ENCODE measurements at places on chromosomes 13 and 19. TPM values are rescaled to one million over a fixed set of nuclear protein-coding genes. Genes with fewer than 3 reads are reported as not detected.

Gene TGFBR3L
- 2.9 TPM for total RNA-seq

Gene GPR12
- total RNA-seq, result not detected

Gene LIM2
- total RNA-seq, result not detected

Gene CDX2
- not detected for total RNA-seq

Gene PSG7
- not detected for total RNA-seq

Gene SPRY2
- total RNA-seq, result 9.4 TPM

Gene KIR2DL1
- total RNA-seq, result 0.18 TPM

Gene GAS6
- 25.0 TPM for total RNA-seq

DNA sequence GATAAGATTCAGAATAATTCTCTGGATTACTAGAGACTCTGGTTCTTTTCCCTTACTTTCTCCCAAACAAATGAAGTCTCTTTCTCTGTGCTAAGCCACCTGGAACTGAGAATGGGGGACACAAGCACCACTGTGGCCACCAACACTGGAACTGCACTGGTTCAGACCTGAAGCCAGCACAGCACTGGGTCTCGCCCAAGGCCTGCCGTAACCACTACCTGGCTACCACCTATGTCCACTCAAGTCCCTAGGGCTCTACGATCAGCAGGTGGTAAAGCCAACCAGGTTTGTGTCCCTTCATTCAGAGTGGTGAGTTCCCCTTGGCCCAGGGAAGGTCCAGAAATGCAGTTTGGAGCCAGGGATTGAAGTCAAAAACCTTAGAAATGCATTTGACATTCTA is 626.2 kb downstream of the DIAPH3 start:
- no peak for DNase-seq

DNA sequence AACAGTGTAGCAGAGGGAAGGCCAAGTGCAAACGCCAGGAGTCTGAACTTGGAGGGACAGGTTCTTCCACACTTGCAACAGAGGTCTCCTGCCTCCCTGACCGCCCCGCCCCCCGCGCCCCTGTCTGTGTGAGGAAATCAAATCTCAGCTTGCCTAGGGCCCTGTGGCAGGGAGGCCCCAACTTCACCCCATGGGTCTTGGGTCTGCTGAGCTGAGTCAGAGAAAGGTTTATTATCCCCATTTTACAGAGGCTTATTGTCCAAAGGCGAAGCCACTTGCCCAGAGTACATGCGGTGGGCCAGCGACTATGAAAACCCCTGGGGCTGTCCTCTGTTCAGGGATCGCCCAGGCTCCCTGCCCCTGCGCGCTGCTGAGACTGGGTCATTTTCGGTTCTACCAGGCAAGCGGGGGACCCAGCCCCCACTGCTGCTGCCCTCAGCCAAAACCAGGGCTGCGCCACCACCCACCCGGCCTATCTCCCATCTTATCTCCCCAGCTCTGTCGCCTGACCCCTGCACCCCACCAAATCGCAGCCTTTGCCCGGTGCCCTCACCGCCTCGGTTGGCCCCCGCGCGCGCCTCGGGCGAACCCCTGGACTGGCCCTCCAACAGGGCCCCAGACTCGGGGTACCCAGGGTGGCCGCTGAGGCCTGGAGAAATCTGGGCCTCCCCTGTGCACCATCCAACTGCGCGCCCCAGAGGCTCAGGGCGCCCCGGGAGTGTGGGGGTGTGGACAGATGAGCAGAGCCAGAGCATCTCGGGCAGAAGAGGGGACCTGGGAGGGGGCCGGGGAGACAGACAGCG is 850 bp upstream of the CERS4 start:
- DNase-seq, result no peak

- DNase-seq, result no peak
Measured at GRCh38 chr13:55571237-55571867, 1569.4 kb upstream of the PRR20A start.

- DNase-seq, result no peak
Measured at GRCh38 chr19:5314012-5314906, 26.4 kb downstream of the PTPRS start.

GRCh38 chr13:113792236-113792770 is 33.3 kb downstream of the TMEM255B start:
- DNase-seq, result no peak

- DNase-seq, result no peak
Measured at GRCh38 chr19:45265375-45265774, 14.3 kb downstream of the MARK4 start.

DNA sequence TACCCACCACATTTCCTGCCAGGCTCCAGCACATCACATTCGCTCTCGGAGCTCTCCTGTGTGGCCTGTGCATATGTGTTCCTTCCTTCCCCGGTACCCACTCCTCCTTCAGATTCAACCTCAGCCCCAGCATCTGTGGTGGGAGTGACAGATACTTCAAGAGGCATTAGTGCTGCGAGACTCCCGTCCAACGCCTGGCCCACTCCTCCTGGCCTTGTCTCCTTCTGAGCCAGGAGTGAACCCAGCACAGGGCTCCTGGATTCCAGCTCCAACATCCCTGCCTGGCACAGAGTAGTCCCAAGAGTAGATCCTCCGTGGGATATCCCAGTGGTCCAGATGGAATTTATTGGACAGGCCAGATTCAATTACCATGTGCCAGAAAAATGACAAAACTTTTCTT is 55.9 kb downstream of the SACS start:
- no peak for DNase-seq

DNA sequence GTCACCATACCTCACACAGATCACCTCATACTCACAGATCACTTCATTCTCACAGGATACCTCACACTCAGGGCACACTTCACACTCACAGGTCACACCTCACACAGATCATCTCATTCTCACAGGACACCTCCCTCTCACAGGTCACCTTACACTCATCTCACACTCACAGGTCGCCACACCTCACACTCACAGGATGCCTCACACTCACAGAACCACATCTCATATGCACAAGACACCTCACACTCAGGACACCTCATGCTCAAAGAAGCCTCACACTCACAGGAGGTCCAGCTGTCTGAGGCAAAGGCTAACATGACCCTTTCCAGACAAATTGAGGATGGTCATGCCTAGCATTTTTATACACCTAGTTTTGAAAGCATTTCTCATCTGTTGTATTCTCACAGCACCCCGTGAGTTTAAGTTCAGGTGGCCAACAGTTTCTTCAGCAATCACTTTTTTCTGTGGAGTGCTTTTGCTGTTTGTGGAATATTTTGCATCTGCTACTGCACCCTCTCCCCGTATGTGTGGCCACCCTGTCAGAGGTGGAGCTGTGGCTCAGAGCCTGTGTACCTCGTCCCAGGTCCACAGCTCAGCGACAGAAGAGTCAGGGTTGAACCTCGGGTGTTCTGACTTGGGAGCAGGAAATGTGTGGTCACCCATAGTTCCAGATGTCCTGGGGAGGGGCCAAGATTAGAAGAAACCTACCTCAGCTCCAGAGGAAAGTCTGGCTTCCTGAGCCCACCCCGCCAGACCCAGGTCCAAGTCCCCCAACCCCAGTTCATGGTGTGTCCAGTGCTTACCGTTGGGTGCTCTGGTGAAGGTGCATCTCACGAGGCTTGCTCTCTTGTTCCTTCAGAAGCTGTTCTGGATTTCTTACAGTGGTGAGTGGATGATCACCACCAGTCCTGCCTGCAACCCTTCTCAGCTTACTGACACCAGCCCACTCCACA is 7.6 kb downstream of the F7 start:
- DNase-seq, result no peak

- no peak for DNase-seq
Measured at GRCh38 chr19:2171349-2172145, 7.8 kb downstream of the DOT1L start.

GRCh38 chr19:30402436-30403202 is 30.4 kb downstream of the ZNF536 start:
- no peak for DNase-seq

- no peak for DNase-seq
Measured at GRCh38 chr13:98384739-98385138, 192.2 kb downstream of the STK24 start.

DNA sequence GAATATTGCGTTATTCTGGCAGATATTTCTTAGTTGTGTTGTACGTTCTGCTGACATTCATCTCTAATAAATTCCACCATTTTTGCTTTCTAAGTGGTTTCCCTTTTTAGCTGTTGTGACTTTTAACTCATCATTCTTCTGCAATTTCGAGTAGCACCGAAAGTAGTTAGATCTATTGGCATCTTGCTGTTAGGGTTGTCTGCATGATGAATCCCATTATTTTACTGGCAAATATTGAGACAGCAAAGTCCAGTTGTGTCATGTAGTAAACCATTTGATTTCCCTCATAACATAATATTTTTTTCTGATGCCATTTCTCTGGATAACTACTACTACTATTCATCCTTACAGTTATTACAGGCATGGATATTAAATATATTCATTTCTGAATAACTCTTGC is 143.9 kb downstream of the SLITRK1 start:
- DNase-seq, result no peak

DNA sequence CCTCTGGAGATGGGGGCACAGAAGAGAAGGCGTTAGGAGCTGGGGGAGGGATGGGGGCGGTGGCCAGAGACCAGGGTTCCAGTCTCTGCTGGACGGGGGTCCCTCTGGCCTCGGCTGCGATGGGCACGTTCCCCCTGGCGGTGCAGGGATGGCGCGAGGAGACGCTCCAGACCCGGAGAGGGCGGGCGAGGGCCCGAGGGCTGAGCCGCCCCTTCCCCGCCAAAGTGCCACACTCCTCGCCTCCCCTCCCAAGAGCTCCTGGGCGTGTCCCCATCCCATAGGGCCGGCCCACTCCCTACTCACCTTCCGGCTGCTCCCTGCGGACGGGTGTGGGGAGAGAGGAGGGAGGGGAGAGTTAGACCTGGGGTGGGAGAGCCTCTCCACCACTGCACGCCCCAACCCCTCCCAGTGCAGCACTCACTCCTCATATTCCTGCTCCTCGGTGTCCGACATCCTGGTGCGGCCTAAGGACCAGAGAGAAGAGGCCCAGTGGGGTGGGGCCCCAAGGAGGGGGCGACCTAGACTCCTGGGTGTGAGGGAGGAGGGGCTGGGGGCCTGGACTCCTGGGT is 2.2 kb downstream of the TNNT1 start:
- DNase-seq, result no peak

DNA sequence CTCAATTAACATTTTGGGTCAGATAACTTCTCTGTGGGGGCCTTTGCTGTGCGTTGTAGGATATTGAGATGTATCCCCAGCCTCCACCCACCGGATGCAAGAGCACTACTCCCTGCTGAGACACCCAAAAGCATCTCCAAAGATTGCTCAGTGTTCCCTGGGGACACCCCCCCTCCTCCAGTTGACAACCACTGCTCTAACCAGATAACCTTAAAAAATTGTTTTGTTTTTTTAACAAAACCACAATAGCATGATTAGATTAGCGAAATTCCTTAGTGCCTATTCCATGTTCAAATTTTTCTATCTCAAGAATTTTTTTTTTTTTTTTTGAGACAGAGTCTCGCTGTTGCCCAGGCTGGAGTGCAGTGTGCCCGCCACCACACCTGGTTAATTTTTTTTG is 2.6 kb upstream of the EPN1 start:
- DNase-seq, result no peak

DNA sequence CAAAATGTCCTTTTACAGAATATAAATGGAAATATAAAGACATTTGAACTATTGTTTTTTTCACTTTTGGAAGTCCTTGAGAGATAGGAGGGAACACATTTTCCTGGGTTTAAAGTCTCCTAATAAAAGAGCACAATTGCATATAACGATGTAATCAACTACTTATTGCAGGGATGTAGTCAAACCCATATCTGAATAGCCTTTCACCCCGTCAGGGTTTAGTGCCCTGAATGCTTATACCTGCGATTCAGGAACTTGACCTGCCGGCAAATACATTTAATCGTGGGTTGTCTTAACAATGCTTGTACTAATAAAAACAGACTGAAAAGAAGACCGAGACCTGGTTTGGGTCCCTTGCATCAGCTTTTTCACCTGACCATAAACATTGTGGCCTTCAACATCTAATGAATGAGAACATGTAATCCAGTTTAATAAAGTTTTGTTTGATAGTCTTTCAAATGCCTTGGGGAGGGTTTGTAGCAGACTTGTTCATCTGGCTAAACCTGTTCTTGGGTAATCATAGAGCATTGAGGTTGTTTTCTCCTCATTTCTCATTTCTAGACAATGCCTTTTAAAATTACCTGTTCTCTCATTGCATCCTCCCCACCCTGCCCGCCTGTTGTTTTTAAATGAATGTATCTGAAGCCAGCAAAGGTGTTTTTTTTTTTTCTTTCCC is 7.0 kb downstream of the KLF5 start:
- DNase-seq, result no peak

DNA sequence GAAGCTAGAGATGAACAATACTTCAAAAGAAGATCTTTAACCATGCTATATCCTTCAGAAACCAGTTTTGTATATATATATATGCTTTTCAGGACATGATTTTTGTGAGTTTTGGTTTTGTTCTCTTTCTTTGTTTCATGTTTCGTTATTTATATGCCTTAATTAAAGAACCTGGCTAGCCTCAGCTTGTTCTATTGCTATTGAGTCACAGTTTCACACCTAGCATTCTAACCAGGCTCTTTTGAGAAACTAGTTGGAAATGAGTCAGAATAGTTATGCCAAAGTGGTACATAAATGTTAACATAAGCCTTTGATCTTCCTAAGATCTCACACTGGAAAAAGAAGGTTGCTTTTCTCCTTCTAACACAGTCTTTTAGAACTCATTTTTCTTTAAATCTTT is 1925.2 kb downstream of the OLFM4 start:
- no peak for DNase-seq

DNA sequence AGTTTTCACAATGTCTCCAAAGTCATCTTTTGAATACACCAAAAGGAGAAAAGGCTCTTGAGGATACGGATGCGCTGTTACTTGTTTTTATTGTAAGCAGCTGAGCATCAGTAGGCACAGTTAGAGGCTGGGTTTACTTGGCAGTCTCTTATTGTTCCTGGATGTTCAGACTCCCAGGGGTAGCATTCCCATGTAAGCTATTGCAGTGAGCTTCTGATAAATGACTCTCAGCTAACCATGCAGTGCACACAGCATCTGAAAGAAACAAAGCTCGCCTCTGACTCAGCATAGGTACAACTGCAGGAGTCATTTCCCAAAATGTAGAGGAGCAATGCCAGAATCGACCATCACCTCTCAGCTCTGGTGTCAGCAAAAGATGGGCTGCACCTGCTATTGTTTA is 84.8 kb downstream of the DCT start:
- no peak for DNase-seq

GRCh38 chr13:109949397-109949796 is 163.0 kb upstream of the IRS2 start:
- no peak for DNase-seq

DNA sequence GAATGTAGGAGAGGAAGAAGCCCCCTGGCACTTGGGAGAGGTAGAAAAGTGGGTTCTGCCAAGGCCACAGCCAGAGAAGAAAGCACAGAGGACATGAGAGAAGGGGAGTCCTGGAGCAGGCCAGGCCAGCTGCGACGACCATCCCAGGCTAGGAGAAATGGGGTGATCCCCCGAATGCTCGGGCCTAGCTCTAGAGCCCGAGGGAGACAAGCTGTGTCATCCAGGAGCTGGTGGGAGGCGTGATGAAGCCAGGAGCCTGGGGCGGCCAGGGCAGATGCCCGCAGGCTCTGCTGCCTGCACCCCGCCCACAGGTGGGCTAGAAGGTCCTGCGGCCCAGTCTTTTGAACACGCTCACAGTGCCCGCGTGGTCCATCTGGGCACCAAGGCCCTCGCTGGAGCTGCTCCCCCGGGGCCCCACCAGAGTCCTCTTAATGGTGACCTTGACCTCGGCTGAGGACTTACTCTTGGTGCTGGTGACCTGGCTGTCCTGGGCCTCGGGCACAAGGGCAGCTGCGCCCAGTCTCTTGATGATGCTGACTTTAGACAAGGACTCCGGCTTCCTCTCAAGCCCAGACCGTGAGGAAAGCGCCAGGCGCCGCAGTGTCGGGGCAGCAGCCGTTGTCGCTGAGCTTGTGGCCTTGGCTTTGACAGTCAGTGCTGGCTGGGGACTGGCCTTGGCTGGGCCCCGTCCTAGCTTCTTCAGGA is 26.5 kb downstream of the C19orf47 start:
- DNase-seq, result no peak

- DNase-seq, result no peak
Measured at GRCh38 chr13:45289936-45290563, 50.9 kb downstream of the TPT1 start.
